ENCODE measurements at places on chromosomes 5 and 9. TPM values are rescaled to one million over a fixed set of nuclear protein-coding genes. Genes with fewer than 3 reads are reported as not detected.

DNA sequence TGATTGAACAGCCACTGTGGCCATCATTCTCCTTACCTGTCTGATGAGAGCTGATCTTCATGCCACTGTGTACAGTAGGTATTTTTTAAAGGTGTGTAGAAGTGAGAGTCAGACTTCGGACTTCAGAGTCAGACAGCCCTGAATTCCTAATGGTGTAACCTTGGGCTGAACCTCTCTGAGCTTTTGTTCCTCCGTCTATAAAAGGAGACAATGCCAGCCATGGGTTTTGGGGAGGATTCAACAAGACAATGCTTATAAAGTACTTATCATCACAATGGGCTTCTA, 18.7 kb downstream of the GSN start:
- no peak for DNase-seq
- H3K4me3 ChIP-seq = no peak overlapping the region

DNA sequence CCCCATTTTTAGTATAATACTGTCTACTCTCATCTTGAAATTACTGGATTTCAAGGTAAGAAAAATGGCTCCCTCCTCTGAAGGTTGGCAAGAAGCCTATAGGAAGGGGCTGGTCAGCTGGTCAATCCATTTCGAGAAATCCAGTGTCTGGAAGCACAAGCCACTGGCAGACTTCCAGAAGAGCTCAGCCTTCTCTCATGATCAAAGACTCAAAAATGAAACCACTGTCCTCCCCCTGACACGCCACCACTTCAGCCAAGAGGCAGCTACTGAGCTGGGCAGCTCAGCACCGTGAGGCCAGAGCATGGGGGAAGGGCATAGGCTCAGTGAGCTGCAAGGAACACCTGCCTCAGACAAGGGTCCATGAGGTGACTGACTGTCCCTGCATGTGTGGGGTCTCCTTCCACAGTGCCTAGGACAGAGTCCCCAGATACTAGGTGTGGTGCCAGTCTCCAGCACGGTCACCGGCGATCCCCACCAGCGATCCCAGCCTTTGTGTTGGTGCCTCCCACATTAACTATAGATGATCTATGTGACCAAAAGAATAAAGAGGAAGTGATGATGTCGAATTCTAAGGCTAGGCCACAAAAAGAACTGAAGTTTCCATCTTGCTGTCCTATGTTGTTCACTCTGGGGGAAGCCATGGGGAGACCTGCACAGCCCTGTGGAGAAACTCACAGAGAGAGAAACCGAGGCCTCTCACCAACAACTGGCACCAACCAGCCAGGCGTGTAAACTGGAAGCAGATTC, 100.1 kb upstream of the LRRTM2 start:
- peaks cover 17% of the 10 kb centered on the region for H3K4me1 ChIP-seq
- H3K36me3 ChIP-seq = peaks cover 3% of the 10 kb centered on the region
- H3K4me3 ChIP-seq = no peak overlapping the region
- no peak for DNase-seq
- H3K27ac ChIP-seq = no peak overlapping the region

GBGT1 gene
- total RNA-seq = 2.5 TPM

C6 gene
- not detected for total RNA-seq

DNA sequence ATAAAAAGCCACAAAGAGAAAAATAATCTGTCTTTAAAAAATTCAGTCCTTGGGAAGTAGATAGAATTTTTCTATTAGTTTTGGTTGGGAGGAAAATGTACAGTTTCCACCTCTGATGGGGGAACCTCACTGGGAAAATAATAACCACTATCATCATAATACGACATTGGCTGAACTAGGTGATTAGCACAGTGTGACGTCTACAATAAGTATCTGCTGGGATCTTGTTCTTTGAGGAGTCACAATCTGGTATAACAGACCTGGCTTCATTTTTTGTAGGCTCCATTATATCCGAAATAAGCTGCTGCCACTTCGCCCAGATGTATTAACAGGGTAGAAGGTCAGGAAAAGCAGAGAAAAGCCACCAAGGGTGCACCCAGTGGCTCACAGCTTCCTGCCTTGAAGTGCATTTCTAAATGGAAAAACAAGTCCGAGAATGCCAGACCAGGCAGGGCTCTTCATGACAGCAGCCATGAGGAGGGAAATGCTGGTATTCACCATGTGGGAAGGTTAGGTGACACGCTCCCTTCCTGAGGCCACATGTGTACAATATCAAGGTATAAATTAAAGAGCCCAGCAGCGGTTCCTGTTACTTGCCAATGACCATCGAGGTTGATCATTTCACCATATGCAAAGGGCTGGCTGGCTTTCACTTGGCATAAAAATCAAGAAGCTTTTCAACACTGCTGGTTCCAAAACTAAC, 152.8 kb downstream of the PRELID2 start:
- H3K4me3 ChIP-seq = no peak overlapping the region
- no peak overlapping the region for H3K27ac ChIP-seq
- no peaks in the 10 kb centered on the region for H3K36me3 ChIP-seq
- no peaks in the 10 kb centered on the region for H3K4me1 ChIP-seq
- DNase-seq = no peak

COL23A1 gene
- 0.18 TPM for total RNA-seq

- no peak overlapping the region for H3K27ac ChIP-seq
- no peak overlapping the region for H3K4me3 ChIP-seq
- no peaks in the 10 kb centered on the region for H3K27me3 ChIP-seq
- H3K36me3 ChIP-seq = no peaks in the 10 kb centered on the region
- no peaks in the 10 kb centered on the region for H3K4me1 ChIP-seq
These were observed 161.7 kb downstream of the OLFM1 start for GRCh38 chr9:135249191-135249590.

- DNase-seq = no peak
- no peaks in the 10 kb centered on the region for H3K27me3 ChIP-seq
- no peaks in the 10 kb centered on the region for H3K36me3 ChIP-seq
- H3K27ac ChIP-seq = no peak overlapping the region
- no peak overlapping the region for H3K4me3 ChIP-seq
These were observed 80.4 kb downstream of the RGS3 start for GRCh38 chr9:113543982-113544303.

DNA sequence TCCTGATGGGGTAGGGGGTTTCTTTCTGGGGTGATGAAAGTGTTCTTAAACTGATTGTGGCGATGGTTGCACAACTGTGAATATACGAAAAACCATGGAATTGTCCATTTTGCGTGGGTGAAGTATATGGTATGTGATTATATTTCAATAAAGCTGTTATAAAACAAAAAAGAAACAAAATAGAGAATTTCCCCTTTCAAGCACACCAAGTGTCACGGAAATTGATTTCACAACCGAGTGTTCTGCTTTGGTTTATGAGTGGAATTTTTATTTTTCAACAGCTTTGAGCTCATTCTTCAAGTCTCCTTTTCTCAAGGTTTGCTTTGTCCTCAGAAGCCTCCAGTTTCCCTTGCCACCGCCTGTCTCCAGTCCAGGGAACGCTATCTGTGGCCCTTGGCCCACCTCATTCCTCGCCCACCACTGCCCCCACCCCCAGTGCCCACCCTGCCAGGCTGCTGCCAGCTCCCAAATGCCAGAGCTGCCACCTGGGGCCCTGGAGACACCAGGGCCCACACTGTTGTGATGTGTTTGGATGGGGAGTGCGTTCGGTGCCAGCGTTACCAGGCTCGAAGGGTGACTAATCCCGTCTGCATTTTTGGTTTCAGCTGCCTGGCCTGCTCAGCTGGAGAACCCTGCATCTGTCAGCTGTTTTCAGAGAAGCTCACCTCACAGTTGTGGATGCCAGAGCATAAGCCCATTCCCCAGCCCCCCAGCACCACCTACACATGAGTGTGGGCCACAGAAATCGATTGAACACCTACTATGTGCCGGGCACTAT, 30.4 kb downstream of the DUSP1 start:
- no peak overlapping the region for H3K4me3 ChIP-seq
- DNase-seq = no peak
- no peaks in the 10 kb centered on the region for H3K4me1 ChIP-seq
- no peak overlapping the region for H3K27ac ChIP-seq
- H3K36me3 ChIP-seq = no peaks in the 10 kb centered on the region
- H3K27me3 ChIP-seq = no peaks in the 10 kb centered on the region

FRRS1L gene
- not detected for total RNA-seq

GRCh38 chr5:140148508-140148907, 22.8 kb downstream of the IGIP start:
- no peak overlapping the region for H3K4me3 ChIP-seq
- peaks cover 18% of the 10 kb centered on the region for H3K4me1 ChIP-seq
- H3K27me3 ChIP-seq = peaks cover 24% of the 10 kb centered on the region
- no peak for DNase-seq
- no peaks in the 10 kb centered on the region for H3K36me3 ChIP-seq

DNA sequence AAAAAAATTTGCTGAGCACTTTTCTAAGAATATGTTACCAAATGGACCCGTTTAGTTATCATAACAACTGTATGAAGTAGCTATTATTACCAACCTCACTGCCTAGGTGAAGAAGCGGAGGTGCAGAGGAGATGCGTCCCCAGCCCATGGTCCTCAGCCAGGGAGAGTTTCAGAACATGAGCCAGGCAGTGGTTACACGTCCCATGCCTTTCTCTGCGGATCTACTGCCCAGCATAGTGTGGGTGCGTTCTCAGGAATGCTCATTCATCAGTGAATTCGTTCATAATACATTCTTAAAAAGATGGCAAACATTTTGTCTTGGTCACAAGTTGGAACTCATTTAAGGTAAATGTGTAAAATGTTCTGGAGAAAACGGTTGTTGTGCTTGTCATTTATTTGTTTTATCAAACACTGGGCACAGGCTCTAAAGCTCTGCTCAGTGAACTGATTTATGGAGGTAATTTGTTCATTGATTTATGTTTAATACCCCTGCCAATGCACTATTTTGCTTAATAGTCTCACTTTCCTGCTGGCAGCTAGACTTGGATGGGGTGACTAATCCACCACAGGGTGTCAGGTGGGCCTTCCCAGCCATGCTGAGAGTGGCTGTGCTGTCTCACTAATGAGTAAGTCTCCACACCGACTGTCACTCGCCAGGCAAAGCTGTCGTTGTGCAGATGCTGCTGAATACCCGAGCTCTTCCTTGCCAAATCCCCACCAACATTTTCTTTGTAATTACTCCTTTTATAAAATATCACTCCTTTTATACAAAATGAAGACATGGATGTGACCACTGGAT, 248.8 kb downstream of the TENT4A start:
- H3K27ac ChIP-seq = no peak overlapping the region
- no peaks in the 10 kb centered on the region for H3K27me3 ChIP-seq
- H3K4me1 ChIP-seq = no peaks in the 10 kb centered on the region
- no peak overlapping the region for H3K4me3 ChIP-seq
- no peak for DNase-seq
- no peaks in the 10 kb centered on the region for H3K36me3 ChIP-seq

DNA sequence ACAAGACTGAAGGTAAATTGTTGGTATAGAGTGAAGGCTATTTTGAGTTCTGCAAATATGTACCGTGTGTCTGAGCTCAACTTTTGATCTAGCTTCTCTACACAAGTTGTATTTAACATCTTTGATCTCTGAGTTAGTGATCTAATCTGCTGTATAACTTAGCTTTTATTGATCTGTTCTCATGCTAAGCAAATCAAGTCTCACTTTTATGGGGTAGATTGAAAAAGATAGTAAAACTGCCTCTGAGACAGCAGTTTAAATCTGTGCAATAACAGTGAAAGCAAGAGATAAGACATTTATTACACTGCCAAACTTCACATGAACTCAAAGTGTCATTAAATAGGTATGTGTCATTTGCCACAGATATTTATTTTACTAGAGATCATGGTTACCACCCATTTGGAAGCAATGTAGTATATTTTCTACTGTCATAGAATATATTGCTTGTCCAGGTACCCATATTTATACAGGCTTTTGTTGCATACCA, 477.3 kb downstream of the ISL1 start:
- H3K27me3 ChIP-seq = no peaks in the 10 kb centered on the region
- H3K4me3 ChIP-seq = no peak overlapping the region
- no peaks in the 10 kb centered on the region for H3K36me3 ChIP-seq

- no peak overlapping the region for H3K27ac ChIP-seq
- no peaks in the 10 kb centered on the region for H3K27me3 ChIP-seq
- H3K4me1 ChIP-seq = peaks cover 3% of the 10 kb centered on the region
- H3K36me3 ChIP-seq = peaks cover 22% of the 10 kb centered on the region
These were observed 128.5 kb downstream of the VPS13A start for GRCh38 chr9:77305622-77306400.

- no peak overlapping the region for H3K27ac ChIP-seq
- DNase-seq = peak; percentile 32
- H3K27me3 ChIP-seq = no peaks in the 10 kb centered on the region
- H3K4me3 ChIP-seq = no peak overlapping the region
These were observed 10.4 kb downstream of the AMACR start for GRCh38 chr5:33997331-33997983.
